Hepatocyte (in vitro differentiated cells): ENCODE measurements at places on chromosomes 13 and 19. TPM values are rescaled to one million over a fixed set of nuclear protein-coding genes. Genes with fewer than 3 reads are reported as not detected.

The NLRP7 gene
- polyA plus RNA-seq, result not detected in 2 replicates

DNA sequence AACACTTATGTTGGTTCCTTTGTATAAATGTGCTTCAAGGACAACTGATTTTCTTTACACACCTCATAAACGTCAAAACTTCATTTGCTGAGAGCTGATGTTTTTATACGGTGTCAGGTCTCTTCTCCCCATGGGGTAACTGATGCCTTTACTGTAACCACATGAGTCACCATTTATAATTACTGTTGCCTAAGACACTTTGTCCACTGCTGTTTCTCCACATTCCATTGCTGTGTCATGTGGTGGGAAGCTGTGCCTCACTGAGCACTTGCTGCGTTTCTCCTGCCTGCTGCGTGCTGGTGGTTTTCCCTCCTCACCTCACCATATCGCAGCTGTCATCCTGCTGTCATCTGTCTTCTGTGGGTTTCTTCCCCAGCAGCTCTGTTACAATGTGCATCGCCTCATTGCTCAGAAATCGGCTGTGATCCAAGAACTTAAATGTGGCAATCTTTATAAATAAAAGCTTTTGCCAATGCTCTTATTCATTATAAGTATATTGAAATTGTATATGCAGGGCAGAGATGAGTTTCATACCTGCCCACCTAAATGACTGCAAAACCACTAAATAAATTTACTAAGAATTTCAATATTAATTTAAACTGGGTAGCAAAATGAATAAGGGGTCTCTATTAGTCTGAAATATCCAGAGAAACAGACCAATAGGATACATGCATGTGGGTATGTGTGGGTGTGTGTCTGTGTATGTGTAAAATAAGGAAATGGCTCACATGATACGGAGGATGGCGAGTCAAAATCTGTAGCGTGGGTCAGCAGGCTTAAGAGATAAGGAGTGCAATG, 547.0 kb upstream of the SLITRK5 start:
- DNase-seq, result peak; percentile 69

DNA sequence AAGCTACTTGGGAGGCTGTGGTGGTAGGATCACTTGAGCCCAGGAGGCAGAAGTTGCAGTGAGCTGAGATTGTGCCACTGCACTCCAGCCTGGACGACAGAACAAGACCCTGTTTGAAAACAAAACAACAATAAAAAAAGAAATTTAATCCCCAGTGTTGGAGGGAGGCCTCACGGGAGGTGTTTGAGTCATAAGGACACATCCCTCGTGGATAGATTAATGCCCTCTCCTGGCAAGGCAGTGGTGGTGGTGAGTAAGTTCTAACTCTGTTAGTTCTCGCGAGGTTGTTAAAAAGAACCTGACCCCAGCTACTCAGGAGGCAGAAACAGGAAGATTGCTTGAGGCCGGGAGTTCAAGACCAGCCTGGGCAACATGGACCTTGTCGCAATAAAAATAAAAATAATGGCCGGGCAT, 27.6 kb upstream of the SIN3B start:
- no peak for DNase-seq

DNA sequence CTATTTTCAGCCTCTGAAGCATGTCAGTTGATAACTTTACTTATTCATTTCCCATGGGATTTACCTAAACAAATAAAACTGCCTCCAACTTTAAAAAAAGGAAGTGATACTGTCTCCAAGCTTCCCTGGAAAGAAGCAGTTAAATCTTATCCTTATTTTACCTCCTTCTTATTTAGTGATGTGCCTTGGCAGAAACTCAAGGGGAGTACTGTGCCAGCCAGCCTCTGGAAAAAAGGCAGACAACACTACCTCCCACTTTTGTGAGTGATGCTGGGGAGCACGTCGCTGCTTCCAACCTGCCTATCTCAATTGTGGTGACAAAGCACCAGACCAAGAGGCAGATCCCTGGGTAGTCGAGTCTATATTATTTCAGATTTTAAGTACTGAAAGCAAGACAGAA, 765.6 kb downstream of the DIAPH3 start:
- DNase-seq, result no peak

DNA sequence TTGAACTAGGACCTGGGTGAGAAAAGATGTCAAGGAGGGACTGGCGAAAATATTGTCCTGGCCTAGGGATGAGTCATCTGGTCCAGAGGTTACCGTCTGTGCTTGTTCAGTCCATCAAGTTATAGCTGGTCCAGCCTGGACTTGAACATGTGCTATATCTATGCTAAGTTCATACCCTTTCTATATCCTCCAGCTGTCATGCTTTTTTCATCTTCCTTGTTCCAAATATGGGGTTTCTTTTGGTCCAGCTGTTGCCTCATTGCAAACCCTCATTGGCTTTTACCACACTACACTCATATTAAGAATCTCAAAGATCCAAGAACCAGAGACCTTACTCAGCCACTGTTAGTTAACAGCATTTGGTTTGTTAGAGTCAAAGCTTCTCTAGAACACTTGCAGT, 19.1 kb upstream of the KLF12 start:
- DNase-seq, result no peak

- no peak for DNase-seq
Measured at GRCh38 chr13:109118521-109118920, 489.1 kb downstream of the MYO16 start.
